Activated CD4-positive, alpha-beta T cell treated with anti-CD3 and anti-CD28 coated beads, Interleukin-2, amount 10 ng/mL, durations not matched to agents 24 days and 14 days (primary cell): ENCODE measurements at places on chromosomes 3 and 15. TPM values are rescaled to one million over a fixed set of nuclear protein-coding genes. Genes with fewer than 3 reads are reported as not detected.
A peak's percentile ranks its signal among the peaks of the same experiment; 100 is the strongest.

Gene ERC2
- 0.19 TPM in 1 of 2 replicates, not detected in the other for total RNA-seq

Gene SLC22A14
- total RNA-seq, result not detected in 2 replicates

- no peak for DNase-seq
- H3K27me3 ChIP-seq, result peaks cover 22% of the 10 kb centered on the region
These were observed 64.6 kb downstream of the CPN2 start for GRCh38 chr3:194286375-194287146.

Gene P2RY13
- not detected in 2 replicates for total RNA-seq

DNA sequence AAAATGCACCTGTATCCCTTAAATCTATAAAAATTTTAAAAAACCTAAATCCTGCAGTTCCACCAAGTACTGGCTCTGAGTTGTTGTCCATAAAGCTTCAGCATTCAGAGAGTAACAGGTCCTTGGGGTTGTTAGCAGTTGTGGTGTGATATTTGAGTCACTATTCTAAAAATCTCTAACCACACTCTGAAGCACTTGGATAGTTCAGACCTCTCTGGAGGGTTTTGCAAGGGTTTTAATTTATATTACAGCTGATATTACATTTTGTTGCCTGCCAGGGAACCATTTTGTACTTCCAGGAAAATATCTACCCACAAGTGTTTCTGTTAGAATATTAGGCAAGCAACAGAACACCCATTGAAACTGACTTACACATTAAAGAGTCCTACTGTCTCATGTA lies 255.6 kb downstream of the TBL1XR1 start:
- peaks cover 10% of the 10 kb centered on the region for H3K27me3 ChIP-seq
- H3K4me1 ChIP-seq, result no peaks in the 10 kb centered on the region
- H3K4me3 ChIP-seq, result no peak overlapping the region
- no peaks in the 10 kb centered on the region for H3K36me3 ChIP-seq

Gene SNRPA1
- total RNA-seq, result 195 and 210 TPM in 2 replicates

Gene GP5
- 0.12 and 0.26 TPM in 2 replicates for total RNA-seq

Gene C3orf20
- total RNA-seq, result 0.19 and 0.28 TPM in 2 replicates

Gene GRM2
- total RNA-seq, result 0.24 and 0.86 TPM in 2 replicates

GRCh38 chr3:71078723-71079525 lies 504.6 kb downstream of the FOXP1 start:
- peaks cover 39% of the 10 kb centered on the region for H3K36me3 ChIP-seq
- no peaks in the 10 kb centered on the region for H3K27me3 ChIP-seq
- H3K4me3 ChIP-seq, result peak overlapping the region; percentile 36
- H3K4me1 ChIP-seq, result peaks cover 69% of the 10 kb centered on the region

Gene CLDN1
- 0.33 and 0.52 TPM in 2 replicates for total RNA-seq

DNA sequence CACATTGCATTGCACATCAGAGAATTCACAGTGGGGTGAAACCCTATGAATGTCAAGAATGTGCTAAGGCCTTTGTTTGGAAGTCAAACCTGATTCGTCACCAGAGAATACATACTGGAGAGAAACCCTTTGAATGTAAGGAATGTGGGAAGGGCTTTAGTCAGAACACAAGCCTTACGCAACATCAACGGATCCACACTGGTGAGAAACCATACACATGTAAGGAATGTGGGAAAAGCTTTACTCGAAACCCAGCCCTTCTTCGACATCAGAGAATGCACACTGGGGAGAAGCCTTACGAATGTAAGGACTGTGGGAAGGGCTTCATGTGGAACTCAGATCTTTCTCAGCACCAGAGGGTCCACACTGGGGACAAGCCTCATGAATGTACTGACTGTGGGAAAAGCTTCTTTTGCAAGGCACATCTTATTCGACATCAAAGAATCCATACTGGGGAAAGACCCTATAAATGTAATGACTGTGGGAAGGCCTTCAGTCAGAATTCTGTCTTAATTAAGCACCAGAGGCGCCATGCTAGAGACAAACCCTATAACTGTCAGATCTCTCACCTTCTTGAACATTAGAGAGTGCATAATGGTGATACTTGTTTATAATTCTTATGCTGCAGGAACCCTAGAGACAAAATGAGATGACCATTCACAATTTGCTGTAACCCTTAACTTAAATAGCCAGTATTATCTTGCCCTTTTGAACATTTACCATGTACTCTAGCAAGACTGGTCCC lies 9.0 kb downstream of the ZNF662 start:
- no peak for DNase-seq
- H3K27ac ChIP-seq, result no peak overlapping the region
- no peaks in the 10 kb centered on the region for H3K4me1 ChIP-seq
- H3K4me3 ChIP-seq, result no peak overlapping the region
- peaks cover 4% of the 10 kb centered on the region for H3K36me3 ChIP-seq

GRCh38 chr15:57692709-57693108 lies 13.8 kb upstream of the POLR2M start:
- no peaks in the 10 kb centered on the region for H3K4me1 ChIP-seq
- H3K36me3 ChIP-seq, result no peaks in the 10 kb centered on the region
- no peak overlapping the region for H3K4me3 ChIP-seq

DNA sequence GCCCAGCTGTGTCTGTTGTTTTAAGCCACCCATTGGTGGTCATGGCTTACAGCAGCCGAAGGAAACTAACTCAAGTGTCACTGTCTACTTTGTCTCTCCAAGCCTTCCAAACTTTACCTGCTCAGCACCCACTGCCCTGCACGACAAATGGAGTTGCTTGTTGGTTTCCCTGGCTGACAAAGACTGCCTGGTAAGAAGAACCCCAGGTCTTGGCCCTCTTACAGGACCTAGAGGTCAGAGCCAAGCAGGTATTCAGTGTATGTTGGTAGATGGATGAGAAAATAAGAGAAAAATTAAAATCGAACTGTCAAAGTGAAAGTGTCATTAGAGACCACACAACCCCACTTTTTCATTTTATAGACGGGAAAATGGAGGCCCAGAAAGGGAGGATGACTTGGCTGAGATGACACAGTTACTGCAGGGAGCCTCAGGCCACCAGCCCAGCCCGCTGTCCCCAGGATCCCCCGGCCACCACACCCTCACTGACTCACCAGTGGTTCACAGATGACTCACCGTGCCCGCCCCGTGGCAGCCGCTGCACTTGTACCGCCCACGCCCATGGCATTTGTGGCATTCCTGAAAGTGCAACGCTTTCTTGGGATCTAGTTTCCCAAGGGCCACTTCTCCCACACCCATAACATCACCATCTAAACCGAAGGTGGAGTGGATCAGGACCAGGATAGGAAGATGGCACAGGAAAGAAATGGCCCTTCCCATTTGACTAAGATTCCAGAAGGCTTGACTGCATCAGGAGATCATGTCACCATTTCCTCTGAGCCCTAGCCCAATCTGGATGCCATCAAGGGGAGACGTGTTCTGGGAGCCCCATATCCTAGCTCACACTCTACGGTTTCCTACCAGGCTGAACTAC lies 15.2 kb downstream of the SSUH2 start:
- peak overlapping the region; percentile 17 for H3K4me3 ChIP-seq
- no peaks in the 10 kb centered on the region for H3K36me3 ChIP-seq
- peak overlapping the region; percentile 20 for H3K27ac ChIP-seq
- DNase-seq, result peak; percentile 77

DNA sequence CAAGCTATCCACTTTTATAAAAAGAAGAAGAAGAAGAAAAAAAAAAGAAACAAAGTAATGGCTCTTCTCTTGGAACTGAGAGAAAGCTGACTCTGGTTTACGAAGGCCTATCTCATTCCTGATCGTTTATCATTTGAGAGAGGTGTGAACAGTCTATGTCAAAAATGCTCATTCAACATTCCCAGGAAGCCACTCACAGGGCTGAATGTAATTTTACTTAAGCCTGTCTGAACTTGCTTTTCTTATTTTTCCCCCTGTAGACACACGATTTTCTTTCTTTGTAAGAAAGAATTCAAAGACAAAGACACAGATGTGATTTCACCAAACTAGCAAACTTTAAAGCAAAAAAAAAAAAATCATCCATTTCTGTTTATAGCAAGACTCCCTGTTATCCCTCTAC lies 805.8 kb downstream of the FHIT start:
- H3K4me1 ChIP-seq, result peaks cover 4% of the 10 kb centered on the region
- peaks cover 3% of the 10 kb centered on the region for H3K36me3 ChIP-seq
- no peak overlapping the region for H3K27ac ChIP-seq
- DNase-seq, result no peak

- H3K4me3 ChIP-seq, result no peak overlapping the region
- H3K27ac ChIP-seq, result no peak overlapping the region
- peaks cover 37% of the 10 kb centered on the region for H3K36me3 ChIP-seq
- no peak for DNase-seq
- peaks cover 6% of the 10 kb centered on the region for H3K4me1 ChIP-seq
- H3K27me3 ChIP-seq, result no peaks in the 10 kb centered on the region
These were observed 7.6 kb upstream of the EMC3 start for GRCh38 chr3:9994086-9994844.

Gene ANKRD34C
- total RNA-seq, result not detected in 2 replicates

- no peak overlapping the region for H3K4me3 ChIP-seq
- no peaks in the 10 kb centered on the region for H3K36me3 ChIP-seq
- H3K27me3 ChIP-seq, result no peaks in the 10 kb centered on the region
- no peak overlapping the region for H3K27ac ChIP-seq
- no peak for DNase-seq
These were observed 301.9 kb downstream of the CACNA2D3 start for GRCh38 chr3:54424292-54424691.

DNA sequence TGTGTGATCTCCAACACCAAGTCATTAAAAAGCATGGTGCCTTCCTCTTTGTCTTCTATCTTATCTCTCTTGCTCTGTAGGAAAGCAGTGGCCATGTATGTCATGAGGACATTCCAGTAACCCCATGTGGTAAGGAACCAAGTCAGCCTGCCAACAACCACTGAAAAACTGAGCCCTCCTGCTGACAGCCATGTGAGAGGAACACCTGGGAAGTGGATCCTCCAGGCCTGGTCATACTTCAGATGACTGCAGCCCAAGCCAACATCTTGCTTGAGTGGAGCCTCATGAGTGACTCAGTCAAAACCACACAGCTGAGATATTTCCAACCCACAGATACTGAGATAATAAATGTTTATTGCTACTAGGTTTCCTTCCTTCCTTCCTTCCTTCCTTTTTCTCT lies 597.3 kb downstream of the ZIC1 start:
- no peaks in the 10 kb centered on the region for H3K27me3 ChIP-seq
- H3K36me3 ChIP-seq, result no peaks in the 10 kb centered on the region
- no peak overlapping the region for H3K4me3 ChIP-seq
- H3K4me1 ChIP-seq, result no peaks in the 10 kb centered on the region

DNA sequence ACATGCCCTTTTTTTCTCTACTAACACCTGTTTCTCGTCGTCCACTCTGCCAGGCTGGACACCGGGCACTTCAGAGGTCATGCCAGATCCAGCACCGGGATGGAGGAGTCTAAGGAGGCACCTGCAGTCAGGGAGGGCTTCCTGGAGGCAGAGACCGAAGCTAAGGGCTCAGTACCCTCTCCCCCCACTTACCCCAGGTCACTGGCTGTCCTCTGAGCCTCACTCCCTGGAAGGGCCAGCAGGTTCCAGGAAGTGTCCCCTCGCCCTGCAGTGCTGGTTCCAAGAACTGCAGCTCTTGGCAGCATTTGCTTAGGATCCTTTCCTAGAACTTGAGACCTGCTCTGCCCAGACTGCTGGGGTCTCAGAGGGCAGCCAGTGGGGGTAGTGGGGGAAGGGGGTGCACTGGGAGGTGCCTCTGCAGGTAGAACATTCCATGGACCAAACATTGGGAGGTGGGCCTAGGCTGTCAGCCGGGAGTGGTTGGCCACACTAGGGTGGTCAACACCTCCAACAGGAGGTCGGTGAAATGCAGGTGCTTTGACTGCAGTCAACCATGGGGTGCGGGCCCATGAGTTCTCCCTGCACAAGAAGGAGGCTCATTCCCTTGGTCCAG lies 11.3 kb downstream of the CISH start:
- peak; percentile 74 for DNase-seq
- no peaks in the 10 kb centered on the region for H3K27me3 ChIP-seq
- H3K4me3 ChIP-seq, result peak overlapping the region; percentile 93
- peaks cover 62% of the 10 kb centered on the region for H3K36me3 ChIP-seq

DNA sequence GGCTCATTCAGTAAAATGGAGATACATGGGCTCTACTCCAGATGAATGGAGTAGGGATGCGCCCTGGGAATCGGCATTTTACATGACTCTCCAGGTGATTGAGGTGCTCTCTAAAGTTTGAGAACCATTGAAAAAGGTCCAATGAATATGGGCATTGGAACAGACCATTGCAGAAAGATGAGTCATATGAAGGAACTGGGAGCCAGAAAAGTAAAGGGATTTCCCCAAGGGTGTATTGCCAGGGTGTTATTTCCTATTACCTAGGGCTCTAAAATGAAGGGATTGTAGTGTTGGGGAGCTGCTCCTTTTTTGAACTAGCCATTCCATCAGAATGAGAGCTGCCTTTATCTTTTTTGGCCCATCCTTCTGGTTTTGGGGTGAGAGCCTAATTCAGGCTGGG lies 21.7 kb downstream of the CLDN11 start:
- H3K27ac ChIP-seq, result no peak overlapping the region
- H3K4me3 ChIP-seq, result no peak overlapping the region
- H3K36me3 ChIP-seq, result no peaks in the 10 kb centered on the region
- peaks cover 5% of the 10 kb centered on the region for H3K4me1 ChIP-seq
- DNase-seq, result no peak

DNA sequence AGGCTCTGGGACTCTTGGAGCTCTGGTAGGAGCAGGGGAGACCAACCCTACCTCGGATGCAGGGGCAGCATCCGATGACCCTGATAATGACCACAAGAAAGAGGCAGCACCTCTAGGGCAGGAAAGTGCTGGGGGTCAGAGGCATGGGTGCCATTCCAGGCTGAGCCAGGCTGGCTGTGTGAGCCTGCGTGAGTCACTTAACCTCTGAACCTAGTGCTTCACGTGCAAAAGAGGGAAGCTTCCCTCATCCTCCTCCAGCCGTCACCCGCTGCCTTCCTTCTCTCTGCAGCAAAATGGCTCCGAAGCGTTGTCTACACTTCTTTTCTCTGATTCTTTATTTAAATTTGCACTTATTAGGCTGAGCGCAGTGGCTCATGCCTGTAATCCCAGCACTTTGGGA lies 35.5 kb downstream of the ZDHHC19 start:
- DNase-seq, result no peak
- no peak overlapping the region for H3K4me3 ChIP-seq
- H3K27me3 ChIP-seq, result no peaks in the 10 kb centered on the region
- no peak overlapping the region for H3K27ac ChIP-seq
- H3K4me1 ChIP-seq, result peaks cover 23% of the 10 kb centered on the region

DNA sequence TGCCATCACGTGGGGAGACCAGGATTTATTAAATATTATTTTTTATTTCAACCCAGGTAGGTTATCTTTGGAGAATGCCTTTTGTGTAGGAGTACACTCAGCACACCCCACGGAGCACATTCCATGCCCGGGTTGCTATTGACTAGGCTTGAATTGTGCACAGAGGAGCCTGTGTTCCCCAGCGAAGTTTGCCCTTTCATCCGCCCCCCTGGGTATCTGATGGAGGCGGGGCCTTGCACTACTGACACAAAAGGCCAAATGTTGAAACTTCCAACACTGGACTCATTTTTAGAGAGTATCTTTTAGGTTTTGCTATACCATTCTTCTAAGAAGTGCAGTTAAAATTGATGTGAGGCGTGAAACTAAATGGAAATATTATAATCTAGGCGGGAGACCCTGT lies 39.3 kb upstream of the PPP4R2 start:
- H3K27ac ChIP-seq, result no peak overlapping the region
- peaks cover 21% of the 10 kb centered on the region for H3K4me1 ChIP-seq
- peaks cover 5% of the 10 kb centered on the region for H3K27me3 ChIP-seq

GRCh38 chr15:43086551-43086950 lies 19.3 kb downstream of the UBR1 start:
- H3K4me3 ChIP-seq, result no peak overlapping the region
- peaks cover 14% of the 10 kb centered on the region for H3K4me1 ChIP-seq
- peaks cover 40% of the 10 kb centered on the region for H3K36me3 ChIP-seq
- H3K27me3 ChIP-seq, result no peaks in the 10 kb centered on the region
- DNase-seq, result no peak

- H3K27me3 ChIP-seq, result no peaks in the 10 kb centered on the region
- no peak for DNase-seq
- no peak overlapping the region for H3K4me3 ChIP-seq
- no peaks in the 10 kb centered on the region for H3K4me1 ChIP-seq
These were observed 1179.9 kb downstream of the ZPLD1 start for GRCh38 chr3:103614719-103615118.
